ENCODE measurements at places on chromosomes 6 and 20.
A peak's percentile ranks its signal among the peaks of the same experiment; 100 is the strongest.

DNA sequence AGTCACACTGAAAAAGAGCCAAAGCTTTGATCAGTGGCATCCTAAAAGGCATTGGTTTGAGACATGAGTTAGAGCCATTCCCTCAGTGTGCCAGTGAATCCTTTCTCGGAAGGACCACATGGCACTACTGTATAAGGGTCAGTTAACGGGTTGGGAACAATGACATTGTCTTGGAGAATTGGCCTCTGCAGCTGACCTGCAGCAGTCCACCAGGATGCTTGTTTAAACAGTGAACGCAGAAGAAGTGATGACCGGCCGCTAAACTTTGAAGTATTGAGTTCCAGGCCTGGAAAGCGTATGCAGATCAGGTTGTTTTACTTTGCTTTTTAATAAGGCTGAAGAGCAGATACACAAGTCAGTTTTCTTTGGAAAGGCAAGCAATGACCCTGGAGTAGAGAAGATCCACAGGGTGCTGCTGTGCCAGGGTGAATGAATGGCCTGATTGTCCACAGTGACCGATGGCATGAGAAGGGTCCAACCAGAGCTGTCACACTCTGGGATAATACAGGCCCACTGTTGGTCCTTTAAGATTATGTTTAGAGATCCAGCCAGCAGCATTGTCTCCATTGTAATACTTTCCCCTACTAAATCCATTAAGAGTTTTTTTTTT, 57.8 kb downstream of the GMPR start:
- DNase-seq = no peak

DNA sequence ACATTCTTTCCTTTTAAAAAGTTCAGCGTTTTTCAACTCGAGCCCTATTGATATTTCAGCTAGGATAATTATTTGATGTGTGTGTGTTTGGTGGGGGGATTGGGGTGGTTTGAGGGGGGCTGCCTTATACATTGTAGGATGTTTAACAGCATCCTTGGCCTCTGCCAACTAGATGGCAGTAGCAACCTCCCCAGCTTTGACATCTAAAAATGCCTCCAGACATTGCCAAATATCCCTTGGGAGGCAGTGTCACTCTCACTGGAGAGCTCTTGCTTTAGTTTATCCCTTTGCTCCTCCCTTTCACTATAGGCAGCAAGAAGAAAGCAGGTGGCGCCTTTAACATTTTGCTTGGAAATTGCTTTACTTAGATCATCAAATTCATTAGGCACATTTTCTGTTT, 14.6 kb upstream of the TP53TG5 start:
- DNase-seq = no peak

GRCh38 chr6:144415835-144416237, 130.7 kb downstream of the UTRN start:
- no peak for DNase-seq

DNA sequence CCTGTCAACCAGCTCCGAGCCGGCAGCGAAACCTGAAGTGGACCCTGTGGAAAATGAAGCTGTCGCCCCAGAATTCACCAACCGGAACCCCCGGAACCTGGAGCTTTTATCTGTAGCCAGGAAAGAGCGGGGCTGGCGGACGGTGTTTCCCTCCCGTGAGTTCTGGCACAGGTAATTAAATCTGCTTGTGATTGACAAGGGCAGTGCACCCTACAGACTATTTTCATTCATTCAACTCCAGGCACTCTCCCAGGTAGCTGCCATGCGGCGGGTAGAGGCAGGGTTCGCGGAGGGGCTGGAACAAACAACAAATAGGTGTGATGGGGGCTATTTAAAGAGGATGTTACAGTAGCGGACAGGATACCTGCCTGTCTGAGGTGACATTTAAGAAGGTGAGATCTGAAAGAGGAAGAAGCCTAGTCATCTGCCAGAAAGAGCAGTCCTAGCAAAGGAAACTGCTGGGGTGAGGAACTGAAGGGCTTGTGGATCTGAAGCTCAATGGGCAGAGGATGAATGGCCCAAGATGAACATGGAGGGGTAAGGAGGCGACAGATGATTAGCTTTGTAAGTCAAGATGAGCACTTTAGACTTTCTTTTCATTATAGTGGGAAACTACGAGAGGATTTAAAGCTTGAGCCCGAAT, 810 bp downstream of the MRPL18 start:
- no peak for DNase-seq

DNA sequence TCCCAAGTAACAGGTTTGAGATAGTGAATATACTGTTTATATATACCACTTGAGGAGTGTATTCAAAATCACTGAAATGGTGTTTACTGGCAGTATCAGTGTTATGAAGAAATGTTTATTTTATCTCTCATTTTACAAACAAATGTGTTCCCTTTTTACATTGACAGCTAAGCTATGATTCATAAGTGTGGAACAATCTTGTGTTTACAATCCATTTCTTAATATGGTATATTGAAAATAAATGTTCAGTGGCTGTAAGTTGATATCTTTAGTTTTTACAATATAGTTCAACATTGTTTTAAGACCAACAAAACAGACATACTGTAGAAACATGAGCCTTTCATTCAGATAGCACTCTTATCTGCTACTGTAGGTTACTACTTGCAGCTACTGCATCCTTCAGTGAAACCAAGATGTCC, 14.3 kb downstream of the PHF3 start:
- no peak for DNase-seq

DNA sequence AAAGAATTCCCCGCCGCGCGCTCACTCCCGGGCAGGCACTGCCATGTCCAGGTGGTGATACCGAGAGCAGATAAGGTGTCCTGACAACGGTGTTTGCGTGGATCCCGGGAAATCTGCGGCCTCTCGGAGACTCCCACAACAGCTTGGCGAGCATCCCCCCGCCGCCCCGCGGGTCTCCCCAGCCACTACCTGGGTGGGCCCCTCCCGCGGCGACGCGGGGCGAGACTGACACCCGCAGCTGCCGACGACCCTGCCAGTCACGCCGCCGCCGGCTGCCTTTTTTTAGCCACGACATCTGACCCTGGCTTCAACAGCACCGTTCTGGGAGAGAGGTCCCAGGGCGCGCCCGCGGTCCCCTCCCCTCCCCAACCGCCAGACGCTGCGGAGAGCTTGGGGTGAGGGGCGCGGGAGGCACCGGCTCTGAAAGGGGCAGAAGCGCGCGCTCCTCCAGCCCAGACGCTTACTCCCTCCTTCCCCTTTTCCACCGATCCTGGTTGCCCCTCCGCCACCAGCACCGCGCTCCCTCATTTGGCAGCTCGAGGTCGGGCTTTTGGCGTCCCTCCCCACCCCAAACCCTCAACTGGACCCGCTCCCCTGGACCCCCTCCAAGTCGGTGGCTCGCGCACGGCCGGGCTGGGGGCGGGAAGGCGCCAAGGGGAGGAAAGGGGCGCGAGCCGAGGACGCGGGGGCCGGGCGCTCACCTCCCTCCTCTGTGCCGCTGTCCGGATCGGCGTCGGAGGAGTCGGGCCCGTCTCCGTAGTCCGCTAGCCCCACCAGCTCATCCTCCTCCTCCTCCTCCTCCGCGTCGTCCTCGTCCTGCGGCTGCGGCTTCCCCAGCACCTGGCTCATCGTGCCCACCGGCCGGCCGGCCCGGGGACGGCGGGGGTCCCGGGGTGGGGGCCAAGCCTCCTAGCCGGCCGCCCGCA, 665 bp downstream of the RRAGD start:
- no peak for DNase-seq

GRCh38 chr6:122214605-122215318, 184.7 kb upstream of the HSF2 start:
- no peak for DNase-seq

GRCh38 chr6:13304580-13305260, 23.6 kb downstream of the TBC1D7 start:
- DNase-seq = no peak

- no peak for DNase-seq
Measured at GRCh38 chr6:40762981-40763380, 175.8 kb upstream of the LRFN2 start.

DNA sequence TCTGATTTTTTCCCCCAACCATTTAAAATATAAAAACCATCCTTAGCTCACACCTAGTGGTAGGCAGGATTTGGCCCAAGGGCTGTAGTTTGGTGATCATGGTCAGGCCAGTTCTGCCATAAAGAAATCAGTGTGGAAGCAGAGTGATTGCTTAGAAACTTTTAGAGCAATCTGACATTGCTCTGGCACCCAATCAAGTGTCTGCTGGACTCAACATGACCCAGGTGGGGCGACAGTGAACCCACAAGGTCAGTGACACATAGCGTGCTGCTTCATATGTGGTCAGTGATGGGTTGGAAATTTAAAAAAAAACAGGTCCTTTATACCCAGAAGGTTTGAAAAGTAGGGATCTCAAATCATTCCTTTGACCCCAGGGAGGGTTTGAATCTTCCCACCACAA, 107.9 kb downstream of the BANF2 start:
- no peak for DNase-seq

DNA sequence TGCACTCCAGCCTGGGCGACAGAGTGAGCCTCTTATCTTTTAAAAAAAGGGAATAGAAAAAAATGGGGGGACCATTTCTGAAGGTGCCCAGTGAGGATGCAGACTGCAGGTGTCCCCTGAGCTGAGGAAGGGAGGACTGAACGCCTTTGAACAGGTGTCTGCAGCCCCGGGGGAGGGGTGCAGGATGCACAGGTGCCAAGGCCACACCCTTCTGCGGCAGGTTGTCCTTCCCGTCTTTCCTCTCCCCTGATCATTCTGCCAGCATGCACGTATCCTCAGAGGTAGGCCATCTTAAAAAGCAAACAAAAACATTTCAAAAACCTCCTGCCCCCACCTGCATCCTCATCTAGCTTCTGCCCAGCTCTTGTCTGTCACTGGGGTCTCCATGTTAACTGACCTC, 101.3 kb downstream of the MTHFD1L start:
- DNase-seq = no peak

- no peak for DNase-seq
Measured at GRCh38 chr20:18686696-18687095, 98.8 kb downstream of the DTD1 start.

DNA sequence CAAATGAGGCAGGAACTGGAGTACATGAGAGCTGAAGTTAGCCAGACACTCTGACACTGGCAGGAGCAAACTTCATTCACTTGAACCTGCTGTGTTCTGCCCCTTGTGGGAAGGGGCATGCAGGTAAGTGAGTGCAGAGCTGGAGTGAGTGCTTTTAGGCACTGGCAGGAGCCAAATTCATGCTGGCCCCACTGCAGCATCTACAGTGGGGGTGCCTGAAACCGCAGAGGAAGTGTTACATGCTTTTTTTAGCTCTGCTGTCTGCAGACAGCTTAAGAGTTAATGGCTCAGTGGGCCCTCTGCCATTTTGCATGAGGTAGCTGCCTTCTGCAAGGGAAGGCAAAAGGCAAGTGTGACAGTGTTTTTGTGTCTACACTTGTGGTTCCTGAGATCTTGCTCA, 167.9 kb upstream of the SYNCRIP start:
- DNase-seq = no peak

DNA sequence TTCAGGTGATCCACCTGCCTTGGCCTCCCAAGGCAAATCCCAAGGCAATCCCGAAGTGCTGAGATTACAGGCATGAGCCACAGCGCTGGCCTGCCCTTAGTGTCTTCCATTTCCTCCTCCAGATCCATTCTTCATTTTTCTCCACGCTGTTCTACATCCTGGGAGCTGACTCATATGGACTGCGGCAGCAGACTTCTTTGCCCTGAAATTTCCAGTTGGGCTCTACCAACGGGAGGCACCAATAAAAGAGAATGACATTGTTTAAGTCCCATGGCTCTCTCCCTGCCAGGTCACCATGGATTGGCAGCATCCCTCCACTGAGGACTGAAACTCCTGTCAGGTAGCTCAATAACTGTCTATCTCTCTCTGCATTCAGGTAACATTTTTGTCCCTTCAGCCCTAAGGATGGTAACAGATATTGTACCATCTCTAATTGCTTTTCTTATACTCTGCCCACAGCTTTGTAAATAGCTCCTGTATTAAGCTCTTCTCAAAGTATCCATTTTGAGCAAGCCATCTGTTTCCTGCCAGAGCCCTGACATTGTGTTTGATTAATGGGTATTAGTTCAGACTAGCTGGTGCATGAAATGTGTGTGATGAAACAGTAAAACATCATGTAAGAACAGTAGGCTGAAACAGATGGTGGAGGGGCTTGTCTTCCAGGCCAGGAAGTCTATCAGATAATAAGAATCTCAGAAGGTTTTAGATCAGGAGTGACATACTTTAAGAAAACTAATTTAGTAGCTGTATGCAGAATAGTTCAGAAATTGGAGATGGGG, 3.6 kb downstream of the TBCC start:
- peak; percentile 79 for DNase-seq

DNA sequence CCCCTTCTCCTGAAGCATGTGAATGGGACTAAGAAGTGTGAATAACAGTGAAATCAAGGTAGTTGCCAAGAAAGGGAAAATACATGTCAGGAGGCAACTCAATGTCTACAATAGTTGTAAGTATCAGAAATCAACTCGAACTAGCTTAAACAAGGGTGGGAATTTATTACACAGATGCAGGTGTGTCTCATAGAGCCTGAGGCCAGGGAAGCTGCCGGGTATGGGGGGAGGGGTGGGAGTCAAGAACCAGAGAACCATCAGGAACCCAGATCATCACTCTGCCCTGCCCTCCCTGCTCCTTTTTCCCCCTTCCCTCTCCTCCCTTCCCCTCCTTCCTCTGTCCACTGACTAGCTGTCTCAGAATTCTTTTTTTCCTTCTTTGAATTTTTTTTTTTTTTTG, 34.9 kb upstream of the BMP6 start:
- no peak for DNase-seq

GRCh38 chr6:130945401-130945919, 117.6 kb downstream of the EPB41L2 start:
- no peak for DNase-seq

DNA sequence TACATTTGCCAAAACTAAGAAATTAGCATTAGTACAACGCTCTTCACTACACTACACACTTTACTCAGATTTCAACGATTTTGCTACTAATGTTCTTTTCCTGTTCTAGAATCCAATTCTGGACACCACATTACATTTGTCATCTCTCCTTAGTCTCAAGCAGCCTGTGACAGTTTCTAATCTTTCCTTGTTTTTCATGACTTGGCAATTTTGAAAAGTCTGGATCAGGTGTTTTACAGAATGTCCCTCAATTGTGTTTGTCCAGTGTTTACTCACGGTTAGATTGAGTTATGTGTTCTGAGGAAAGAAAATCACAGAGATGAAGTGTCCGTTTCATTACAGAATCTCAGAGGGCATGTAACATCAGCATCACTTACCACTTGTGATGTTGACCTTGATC, 372.6 kb downstream of the TFAP2A start:
- no peak for DNase-seq

- DNase-seq = no peak
Measured at GRCh38 chr6:8006208-8006607, 58.0 kb downstream of the BLOC1S5 start.

GRCh38 chr6:133817460-133818047, 71.4 kb upstream of the TCF21 start:
- DNase-seq = no peak

DNA sequence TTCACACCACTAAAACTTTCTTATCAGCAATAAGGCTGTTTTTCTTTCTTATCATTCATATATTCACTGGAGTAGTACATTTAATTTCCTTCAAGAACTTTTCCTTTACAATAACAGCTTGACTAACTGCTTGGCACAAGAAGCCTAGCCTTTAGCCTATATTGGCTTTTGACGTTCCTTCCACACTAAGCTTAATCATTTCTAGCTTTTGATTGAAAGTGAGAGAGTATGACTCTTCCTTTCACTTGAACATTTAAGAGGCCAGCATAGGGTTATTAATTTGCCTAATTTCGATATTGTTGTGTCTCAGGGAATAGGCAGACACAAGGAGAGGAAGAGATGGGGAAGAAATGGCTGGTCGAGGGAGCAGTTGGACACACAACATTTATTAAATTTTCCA, 23.6 kb downstream of the THEMIS start:
- no peak for DNase-seq

Measured in NCI-H2081 treated with DMSO at 0.1 percent for 48 hours (cell line).